ENCODE measurements at places on chromosomes 3 and 15.

- no peak for DNase-seq
Measured at GRCh38 chr3:169929830-169930519, 18.6 kb downstream of the SAMD7 start.

- DNase-seq: peak; percentile 77
Measured at GRCh38 chr3:58009026-58009748, 965 bp downstream of the FLNB start.

GRCh38 chr3:55000546-55000945, 72.7 kb upstream of the LRTM1 start:
- DNase-seq: peak; percentile 16

GRCh38 chr3:151086484-151087456, 1.3 kb downstream of the MED12L start:
- DNase-seq: peak; percentile 83
